ENCODE measurements at places on chromosomes 11 and 22.

GRCh38 chr11:41921746-41922390, 462.4 kb upstream of the LRRC4C start:
- no peak for DNase-seq

GRCh38 chr11:79963856-79964645, 523.2 kb upstream of the TENM4 start:
- DNase-seq = no peak

- DNase-seq = peak; percentile 1
These were observed 38.0 kb upstream of the TBCEL start for GRCh38 chr11:120985718-120986569.

GRCh38 chr22:25069758-25070481, 117.4 kb downstream of the KIAA1671 start:
- no peak for DNase-seq

DNA sequence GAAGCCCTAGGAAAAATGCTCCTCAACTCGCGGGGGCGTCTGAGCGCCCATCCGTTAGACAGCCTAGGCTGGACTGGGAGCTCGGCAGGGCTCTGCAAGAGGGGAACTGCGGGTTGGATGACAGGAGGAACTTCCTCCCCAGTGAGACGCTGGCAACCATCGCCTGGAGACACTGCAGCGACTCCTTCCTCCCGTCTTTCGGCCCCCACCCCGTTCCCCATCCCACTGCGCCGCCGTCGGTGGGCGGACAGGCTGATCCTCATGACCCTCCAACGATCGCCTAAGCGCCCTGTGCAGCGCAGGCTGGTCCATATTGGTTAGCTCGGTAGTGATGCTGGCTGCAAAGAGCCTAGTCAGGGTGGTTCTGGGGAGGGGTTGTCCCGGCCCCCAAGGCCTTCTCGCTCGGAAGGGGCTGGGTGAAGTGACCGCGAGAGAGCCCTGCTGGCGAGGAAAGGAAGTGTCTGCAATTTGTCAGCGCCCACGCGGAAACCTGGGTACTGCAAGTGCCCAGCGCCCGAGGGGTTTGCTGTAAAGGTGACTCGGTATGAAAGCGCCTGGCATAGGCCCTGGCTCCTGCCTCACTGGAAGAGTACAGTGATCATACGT, 638 bp downstream of the NRGN start:
- DNase-seq = peak; percentile 61

- no peak for DNase-seq
These were observed 22.3 kb downstream of the DHCR7 start for GRCh38 chr11:71425860-71426259.

GRCh38 chr11:74521666-74522252, 28.2 kb upstream of the LIPT2 start:
- no peak for DNase-seq

DNA sequence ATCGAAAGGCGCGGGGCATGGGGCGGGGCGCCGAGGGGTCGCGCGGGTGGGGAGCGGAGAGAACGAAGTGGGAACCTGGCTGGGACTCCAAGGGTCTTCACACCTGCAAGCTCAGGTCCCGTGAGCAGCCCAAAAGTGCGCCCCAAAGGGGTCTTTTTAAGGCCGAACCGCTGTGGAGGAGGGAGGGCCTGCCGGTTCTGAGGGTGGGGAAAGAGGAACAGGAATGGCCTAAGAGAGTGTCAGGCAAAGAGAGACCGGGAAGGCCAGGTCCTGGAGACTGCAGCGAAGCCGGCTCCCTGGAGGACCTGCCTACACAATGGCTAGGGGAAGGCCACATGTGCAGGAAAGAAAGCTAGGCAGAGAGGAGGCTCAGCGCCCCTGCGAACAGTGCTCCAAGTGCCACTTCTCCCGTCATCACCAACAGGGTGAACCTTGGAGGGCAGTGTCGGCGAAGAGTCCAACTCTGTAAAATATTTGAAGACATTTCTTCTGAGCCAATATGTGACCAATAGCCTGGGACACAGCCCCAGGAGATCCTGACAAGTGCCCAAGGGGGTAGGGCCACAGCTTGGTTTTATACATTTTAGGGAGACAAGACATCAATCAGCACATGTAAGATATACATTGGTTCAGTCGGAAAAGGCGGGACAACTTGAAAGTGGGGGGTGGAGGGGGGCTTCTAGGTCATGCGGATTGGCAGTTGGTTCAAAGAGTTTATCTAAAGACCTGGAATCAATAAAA, 710 bp upstream of the DGCR2 start:
- no peak for DNase-seq

- DNase-seq = no peak
These were observed 32.5 kb upstream of the POLD3 start for GRCh38 chr11:74559934-74560309.
